Activated T-cell treated with anti-CD3 and anti-CD28 coated beads, Interleukin-2, amount 50 U/mL, for 72 hours (primary cell): ENCODE measurements at places on chromosomes 12 and 14. TPM values are rescaled to one million over a fixed set of nuclear protein-coding genes. Genes with fewer than 3 reads are reported as not detected.

DNA sequence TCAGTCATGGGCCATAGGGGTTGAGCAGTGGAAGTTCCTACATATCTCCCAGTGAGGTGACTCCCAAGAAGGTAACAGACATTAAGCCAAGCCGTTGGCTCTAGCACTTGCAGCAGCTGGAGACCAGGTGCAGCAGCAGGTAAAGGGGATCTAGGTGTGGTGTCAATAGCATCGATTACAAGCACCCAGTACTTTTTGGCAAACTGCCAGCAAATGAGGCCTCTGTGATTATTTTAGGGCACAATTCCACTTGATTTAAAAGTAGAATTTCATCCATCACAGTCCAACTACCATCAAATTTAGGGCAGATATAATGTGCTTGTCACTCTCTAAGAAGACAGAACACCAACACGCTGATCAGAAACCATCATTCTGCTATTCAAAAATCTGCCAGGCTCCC is 224.1 kb upstream of the EGLN3 start:
- no peak for DNase-seq

GRCh38 chr12:115451780-115452736 is 768.1 kb upstream of the TBX3 start:
- no peak for DNase-seq

GRCh38 chr12:8156845-8157244 is at the start of gene ZNF705A:
TSS of gene ZNF705A (plus strand) at chr12:8157015. CDS start at chr12:8172626, 15,611 bp downstream.
- no peak for DNase-seq

- DNase-seq, result no peak
Observed at GRCh38 chr14:32934881-32935633, 3.6 kb upstream of the NPAS3 start.

GRCh38 chr12:82880442-82880901 is 193.8 kb downstream of the TMTC2 start:
- no peak for DNase-seq

DNA sequence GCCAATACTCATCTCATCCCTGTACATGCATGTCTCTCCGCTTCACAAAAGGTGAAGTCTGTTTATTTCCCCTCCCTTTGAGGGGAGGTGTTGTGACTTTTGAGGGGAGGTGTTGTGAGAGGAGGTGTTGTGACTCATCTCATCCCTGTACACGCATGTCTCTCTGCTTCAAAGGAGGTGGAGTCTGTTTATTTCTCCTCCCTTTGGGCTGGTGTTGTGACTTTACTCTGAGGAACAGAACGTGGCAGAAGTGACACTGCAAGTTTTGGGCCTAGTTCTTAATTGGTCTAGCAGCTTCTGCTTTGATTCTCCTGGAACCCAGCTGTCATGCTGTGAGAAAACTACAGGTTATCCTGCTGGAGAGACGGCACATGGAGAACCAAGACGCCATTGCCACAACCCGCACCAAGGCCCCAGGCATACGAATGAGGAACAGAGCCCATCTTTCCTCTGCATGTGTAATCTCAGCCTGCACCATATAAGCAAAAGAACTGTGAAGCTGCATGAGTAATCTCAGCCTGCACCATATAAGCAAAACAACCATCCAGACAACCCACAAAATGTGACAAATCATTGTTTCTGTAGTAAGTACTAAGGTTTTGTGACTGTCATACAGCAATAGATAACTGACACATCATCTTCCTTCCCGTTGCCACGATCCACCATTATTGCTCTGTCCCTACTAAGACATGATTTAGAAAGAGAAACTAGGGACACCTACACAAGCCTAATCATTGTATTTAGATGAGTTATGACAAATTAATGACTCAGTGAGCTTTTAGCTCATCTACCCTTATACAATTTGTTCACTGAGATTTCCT is 30.0 kb downstream of the GALNT4 start:
- DNase-seq, result peak; percentile 72

DNA sequence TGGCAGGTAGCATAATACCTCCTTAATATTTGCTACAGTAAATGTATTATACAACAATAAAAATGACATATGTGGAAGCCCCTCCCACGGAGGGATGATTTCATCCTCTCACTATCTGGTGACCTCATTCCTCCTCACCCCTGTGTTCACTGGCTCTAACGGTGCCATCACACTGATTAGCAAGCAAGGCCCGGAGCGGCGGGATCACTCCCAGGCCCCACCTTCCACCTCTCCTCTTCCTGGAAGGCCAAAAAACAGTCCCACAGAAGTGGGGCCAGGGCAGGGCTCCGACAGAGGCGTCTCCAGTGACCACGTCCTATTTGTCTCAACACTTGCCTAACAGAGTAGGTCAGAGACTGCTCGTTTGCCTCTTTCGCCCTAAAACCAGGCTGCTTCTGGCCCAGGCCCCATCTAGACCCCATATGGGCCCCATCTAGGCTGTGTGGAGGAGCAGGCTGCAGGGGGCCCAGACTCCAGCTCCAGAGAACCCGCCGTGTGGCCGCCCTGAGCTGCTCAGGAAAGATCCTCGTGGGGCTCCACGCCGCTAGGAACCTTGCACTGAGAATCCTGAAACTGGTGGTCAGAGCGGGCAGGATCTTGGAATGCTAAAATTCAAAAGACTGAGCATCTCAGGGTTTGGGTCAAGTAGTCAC is 3.7 kb downstream of the SELPLG start:
- peak; percentile 78 for DNase-seq

GRCh38 chr14:85195872-85196477 is 334.0 kb upstream of the FLRT2 start:
- no peak for DNase-seq

DNA sequence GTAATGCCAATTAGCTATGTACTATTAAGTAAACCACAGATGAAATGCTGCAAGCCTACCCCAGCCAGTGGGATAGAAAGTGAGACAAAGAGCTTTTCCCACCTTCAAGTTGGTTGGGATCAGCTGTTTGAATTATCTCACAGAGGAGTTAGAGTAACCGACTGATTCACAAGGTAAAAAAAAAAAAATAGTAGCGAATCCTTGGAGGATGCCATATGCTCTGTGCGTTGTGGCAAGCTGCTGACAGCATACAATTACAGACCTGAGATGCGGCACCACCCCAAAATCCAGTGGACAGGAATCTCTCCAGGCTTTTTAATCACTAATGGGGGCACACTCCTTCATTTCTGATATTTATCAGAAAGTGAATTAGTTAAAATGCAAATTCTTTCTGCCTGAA is 157.0 kb upstream of the RMST start:
- no peak for DNase-seq

OTUB2 gene
- total RNA-seq, result 1.9 TPM

TAMALIN gene
- 10.0 TPM for total RNA-seq

NTN4 gene
- total RNA-seq, result 0.69 TPM

HEBP1 gene
- total RNA-seq, result 28.3 TPM

AQP2 gene
- total RNA-seq, result not detected

TBC1D30 gene
- 0.94 TPM for total RNA-seq

REM2 gene
- 4.7 TPM for total RNA-seq
